NCI-H748 treated with DMSO at 0.1 percent for 48 hours (cell line): ENCODE measurements at places on chromosomes 13 and 19.

DNA sequence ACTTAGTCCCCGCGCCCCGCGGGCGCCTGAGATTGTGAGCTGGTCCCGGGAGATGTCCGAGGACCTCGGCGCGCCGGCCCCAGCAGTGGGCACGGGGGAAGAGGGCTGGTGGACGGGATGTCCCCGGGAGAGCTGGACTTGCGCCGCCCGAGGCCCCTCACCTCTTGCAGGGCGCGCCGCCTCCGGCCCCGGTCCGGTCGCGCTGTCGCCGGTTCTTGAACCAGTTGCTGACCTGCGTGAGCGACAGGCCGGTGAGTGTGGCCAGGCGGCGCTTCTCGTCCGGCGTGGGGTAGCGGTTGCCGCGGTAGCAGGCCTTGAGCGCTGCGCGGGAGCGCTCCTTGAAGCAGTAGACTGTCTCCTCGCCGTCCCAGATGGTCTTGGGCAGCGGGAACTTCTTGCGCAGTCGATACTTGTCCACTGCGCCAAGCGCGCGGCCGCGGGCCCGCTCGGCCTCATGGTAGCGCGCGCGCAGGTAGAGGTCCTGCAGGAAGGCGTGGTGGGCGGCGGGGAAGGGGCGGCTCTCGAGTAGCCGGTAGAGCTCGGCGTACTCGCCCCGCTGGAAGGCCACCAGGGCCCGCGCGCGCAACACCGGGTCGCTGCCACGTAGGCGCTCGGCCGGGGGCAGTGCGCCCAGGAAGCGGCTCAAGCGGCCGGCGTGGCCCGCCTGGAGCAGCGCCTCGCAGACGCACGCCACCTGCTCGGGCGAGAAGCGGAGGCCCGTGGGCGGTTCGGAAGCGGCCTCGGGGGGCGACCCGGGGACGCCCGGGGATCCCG lies 984 bp downstream of the SIX5 start:
- DNase-seq = peak; percentile 35

DNA sequence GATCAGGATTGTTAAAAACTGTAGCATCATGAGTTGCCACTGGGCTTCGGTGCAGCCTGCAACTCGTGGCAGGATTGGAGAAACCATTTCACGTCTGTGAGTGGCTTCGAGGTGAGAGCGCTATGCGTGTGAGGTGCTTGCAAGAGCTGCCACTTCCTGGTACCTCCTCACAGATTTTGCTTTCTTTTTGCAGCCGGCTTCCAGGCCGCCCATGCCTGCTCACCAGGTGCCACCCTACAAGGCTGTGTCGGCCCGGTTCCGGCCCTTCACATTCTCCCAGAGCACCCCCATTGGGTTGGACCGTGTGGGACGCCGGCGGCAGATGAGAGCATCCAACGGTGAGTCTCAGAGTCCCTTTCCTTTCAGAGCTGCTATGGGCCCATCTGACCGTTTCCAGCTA lies 57.9 kb upstream of the C1QTNF9 start:
- no peak for DNase-seq

DNA sequence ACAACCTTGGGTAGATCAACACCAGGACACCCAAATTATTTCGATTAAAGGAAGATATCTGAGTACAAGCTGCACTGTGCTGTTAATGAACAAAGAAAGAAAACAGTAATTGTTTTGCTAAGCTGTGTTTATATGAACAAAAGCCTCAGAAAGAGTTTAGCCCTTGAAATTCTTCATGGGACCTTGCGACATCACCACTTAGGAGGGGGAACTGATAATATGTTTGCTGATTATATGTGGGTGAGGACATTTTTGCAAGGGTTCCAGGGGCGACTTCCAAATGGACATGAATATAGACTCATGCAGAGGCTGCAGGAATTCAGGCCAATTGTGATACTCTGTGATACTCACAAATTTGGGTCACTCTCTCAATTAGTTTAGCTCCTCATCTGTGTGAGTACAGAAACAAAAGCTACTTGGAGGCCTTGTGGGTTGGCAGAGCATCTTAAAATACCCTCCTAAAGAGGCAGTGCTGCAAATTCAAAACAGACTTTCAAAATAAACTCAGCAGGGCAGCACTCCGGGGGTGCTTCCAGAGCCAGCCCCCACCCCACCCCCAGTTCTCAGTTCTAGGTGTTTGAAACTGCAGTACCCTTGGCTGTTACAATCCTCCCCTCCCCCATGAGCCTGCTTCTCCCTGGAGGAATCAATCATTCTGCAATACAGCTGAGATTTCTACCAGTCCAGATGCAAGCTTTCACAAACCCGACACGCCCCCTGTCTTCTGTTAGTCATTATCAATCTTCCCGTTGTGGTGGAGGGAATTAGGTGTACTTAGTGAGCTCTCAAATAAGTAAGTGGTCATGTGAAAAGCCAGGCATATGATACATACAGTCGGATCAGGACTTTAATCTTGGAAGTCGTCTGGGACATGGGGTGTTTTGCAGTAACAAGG lies 97.0 kb upstream of the MBNL2 start:
- peak; percentile 37 for DNase-seq

GRCh38 chr19:35432911-35433310 lies 15.1 kb upstream of the FFAR2 start:
- no peak for DNase-seq
